ENCODE measurements at places on chromosomes 5 and 9.

- no peak overlapping the region for H3K4me3 ChIP-seq
- H3K27me3 ChIP-seq: no peaks in the 10 kb centered on the region
- H3K36me3 ChIP-seq: peaks cover 23% of the 10 kb centered on the region
- H3K27ac ChIP-seq: peak overlapping the region; percentile 78
- H3K4me1 ChIP-seq: no peaks in the 10 kb centered on the region
- DNase-seq: no peak
Observed at GRCh38 chr5:157519579-157520253, 55.9 kb downstream of the ADAM19 start.

GRCh38 chr9:34505370-34506120 is 17.2 kb downstream of the ENHO start:
- DNase-seq: no peak
- H3K27me3 ChIP-seq: no peaks in the 10 kb centered on the region
- H3K36me3 ChIP-seq: no peaks in the 10 kb centered on the region
- no peak overlapping the region for H3K27ac ChIP-seq

DNA sequence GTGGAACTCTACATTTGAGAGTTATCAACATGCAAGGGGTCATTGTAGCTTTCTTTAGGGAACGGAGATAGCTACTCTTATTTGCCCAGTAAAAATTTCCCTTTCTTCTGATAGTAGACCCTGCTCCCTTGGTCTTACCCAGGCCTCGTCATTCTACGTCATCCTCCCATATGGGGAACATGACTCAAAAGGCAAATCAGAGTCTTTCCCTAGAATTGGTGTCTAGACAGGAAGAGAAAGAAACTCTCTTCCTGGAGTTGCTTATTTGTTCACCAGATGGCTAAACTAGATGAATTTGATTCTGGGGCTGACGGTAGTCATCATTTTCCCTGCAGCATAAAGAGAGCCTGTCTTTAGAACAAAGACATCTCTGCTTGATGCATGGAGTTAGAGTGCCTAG is 12.2 kb upstream of the SLC38A9 start:
- H3K4me1 ChIP-seq: no peaks in the 10 kb centered on the region
- no peak overlapping the region for H3K27ac ChIP-seq
- no peaks in the 10 kb centered on the region for H3K36me3 ChIP-seq
- no peak for DNase-seq
- H3K27me3 ChIP-seq: no peaks in the 10 kb centered on the region

DNA sequence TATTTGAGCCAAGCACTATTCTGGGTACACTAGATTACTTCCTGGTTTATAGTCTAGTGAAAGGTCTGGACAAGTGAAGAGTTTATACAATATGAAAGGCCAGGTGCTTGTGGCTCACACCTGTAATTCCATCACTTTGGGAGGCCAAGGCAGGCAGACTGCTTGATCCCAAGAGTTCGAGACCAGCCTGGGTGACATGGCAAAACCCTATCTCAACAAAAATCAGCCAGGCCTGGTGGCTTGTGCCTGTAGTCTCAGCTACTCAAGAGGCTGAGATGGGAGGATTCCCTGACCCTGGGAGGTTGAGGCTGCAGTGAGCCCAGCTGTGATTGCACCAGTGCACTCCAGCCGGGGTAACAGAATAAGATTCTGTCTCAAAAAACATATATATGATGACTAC is 9.5 kb upstream of the TXNDC15 start:
- H3K36me3 ChIP-seq: peaks cover 11% of the 10 kb centered on the region
- no peak overlapping the region for H3K4me3 ChIP-seq
- DNase-seq: no peak
- no peaks in the 10 kb centered on the region for H3K4me1 ChIP-seq
- no peaks in the 10 kb centered on the region for H3K27me3 ChIP-seq

DNA sequence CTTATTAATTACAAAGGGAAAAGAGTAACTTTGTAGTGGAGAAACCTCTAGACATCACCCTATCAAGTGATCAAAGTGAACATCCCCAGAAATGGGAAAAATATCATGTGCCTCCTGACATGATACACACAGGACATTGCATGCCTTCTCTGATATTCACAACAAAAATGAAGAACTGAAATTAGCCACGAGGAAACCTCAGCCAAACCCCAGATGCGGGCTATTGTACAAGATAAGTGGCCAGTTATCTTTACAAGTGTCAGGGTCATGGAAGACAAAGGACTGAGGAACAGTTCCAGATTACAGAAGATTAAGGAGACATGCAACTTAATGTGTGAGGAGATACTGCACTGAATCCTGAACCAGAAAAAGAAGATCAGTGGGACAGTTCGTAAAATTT is 23.8 kb upstream of the NPM1 start:
- H3K4me1 ChIP-seq: no peaks in the 10 kb centered on the region
- H3K27ac ChIP-seq: no peak overlapping the region
- no peak overlapping the region for H3K4me3 ChIP-seq
- no peak for DNase-seq

GRCh38 chr9:136105398-136106135 is 10.5 kb upstream of the NACC2 start:
- no peaks in the 10 kb centered on the region for H3K27me3 ChIP-seq
- H3K36me3 ChIP-seq: no peaks in the 10 kb centered on the region
- peak overlapping the region; percentile 50 for H3K27ac ChIP-seq

- H3K4me1 ChIP-seq: no peaks in the 10 kb centered on the region
- H3K36me3 ChIP-seq: no peaks in the 10 kb centered on the region
- no peak overlapping the region for H3K4me3 ChIP-seq
- H3K27ac ChIP-seq: no peak overlapping the region
- peaks cover 35% of the 10 kb centered on the region for H3K27me3 ChIP-seq
Observed at GRCh38 chr5:73295447-73295846, 122.5 kb downstream of the TMEM174 start.

- no peak for DNase-seq
- H3K36me3 ChIP-seq: no peaks in the 10 kb centered on the region
- H3K4me3 ChIP-seq: no peak overlapping the region
- H3K4me1 ChIP-seq: no peaks in the 10 kb centered on the region
Observed at GRCh38 chr5:106292654-106293053, 1378.1 kb downstream of the EFNA5 start.

- no peak for DNase-seq
- H3K27me3 ChIP-seq: no peaks in the 10 kb centered on the region
- H3K27ac ChIP-seq: no peak overlapping the region
- no peaks in the 10 kb centered on the region for H3K36me3 ChIP-seq
- no peak overlapping the region for H3K4me3 ChIP-seq
Observed at GRCh38 chr9:90631964-90632363, 10.7 kb downstream of the DIRAS2 start.

- H3K27ac ChIP-seq: no peak overlapping the region
- no peak for DNase-seq
- H3K27me3 ChIP-seq: no peaks in the 10 kb centered on the region
- no peak overlapping the region for H3K4me3 ChIP-seq
- peaks cover 4% of the 10 kb centered on the region for H3K4me1 ChIP-seq
Observed at GRCh38 chr9:119337573-119337972, 31.7 kb downstream of the BRINP1 start.

DNA sequence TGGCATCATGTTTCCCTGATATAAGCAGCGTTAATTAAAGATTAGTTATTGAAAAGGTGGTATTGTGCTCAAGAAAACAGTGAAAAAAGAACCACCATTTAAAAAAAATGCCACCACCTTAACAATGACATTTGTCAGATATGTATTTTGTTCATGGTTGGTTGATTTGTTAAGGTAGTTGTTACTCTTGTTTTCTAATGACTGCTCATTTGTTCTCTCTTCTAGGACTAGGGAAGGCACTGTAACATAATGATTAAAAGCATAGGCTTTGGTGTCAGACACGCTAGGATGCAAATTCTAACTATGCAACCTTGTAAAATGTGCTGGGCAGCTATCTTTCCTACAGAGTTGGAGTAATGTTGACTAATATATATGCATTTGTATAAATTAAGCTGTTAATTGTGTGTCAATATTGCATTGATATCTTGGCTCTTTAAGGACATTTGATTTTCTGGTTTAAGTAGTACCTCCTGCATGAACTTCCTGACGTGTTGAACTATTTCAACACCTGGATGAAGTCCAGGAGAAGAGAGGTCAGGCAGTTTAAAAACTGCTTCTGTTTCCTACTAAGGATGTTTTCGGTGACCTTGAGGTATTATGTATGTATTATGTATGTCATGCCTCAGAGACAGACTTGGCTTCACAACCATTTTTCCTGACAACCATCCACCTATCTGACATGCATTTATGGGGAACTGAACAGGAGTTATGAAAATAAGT is 77.8 kb downstream of the MUSK start:
- no peaks in the 10 kb centered on the region for H3K27me3 ChIP-seq
- DNase-seq: no peak

DNA sequence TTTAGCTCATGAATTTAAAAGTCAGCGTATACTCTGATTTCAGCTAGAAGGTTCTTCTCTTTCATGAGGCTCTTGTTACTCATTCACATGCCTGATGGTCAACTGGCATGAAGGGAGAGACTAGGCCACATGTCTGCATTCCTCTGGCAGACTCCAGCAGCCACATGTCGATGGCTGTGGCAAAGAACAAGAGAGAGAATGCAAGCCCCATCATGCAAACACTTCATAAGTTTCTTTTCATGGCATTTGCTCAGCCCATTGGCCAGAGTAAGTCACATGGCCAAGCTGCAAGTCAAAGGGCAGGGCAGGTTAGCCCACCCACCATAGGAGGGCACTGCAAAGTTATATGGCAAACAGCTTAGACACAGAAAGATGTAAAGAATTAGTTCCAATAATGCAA is 5.4 kb downstream of the KCNV2 start:
- H3K4me3 ChIP-seq: no peak overlapping the region
- H3K27ac ChIP-seq: no peak overlapping the region
- no peaks in the 10 kb centered on the region for H3K36me3 ChIP-seq
- H3K27me3 ChIP-seq: no peaks in the 10 kb centered on the region
- no peak for DNase-seq

GRCh38 chr9:6498982-6499381 is 86.0 kb downstream of the UHRF2 start:
- no peaks in the 10 kb centered on the region for H3K27me3 ChIP-seq
- H3K27ac ChIP-seq: no peak overlapping the region
- no peak overlapping the region for H3K4me3 ChIP-seq
- peaks cover 28% of the 10 kb centered on the region for H3K36me3 ChIP-seq

DNA sequence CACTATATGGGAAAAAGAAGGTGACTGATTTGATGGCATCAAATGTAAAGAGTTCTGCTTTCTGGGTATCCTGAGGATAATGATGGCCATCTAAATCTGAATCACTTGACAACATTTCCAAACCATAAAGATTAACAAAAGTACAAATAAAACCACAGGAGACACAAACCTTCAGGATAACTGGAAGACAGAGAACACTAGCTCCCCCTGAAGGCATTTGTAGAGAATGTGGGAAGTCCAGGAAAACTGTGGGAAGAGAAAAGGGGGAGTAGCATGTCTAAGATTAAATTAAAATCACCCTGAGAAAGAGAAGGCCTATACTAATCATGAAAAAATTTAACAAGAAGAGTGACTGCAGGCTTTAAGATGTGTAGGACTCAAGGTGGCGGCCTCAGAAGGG is 116.2 kb downstream of the PRELID2 start:
- no peaks in the 10 kb centered on the region for H3K27me3 ChIP-seq
- H3K4me1 ChIP-seq: no peaks in the 10 kb centered on the region
- no peaks in the 10 kb centered on the region for H3K36me3 ChIP-seq
- H3K27ac ChIP-seq: no peak overlapping the region
- no peak for DNase-seq
- H3K4me3 ChIP-seq: no peak overlapping the region

- no peak overlapping the region for H3K27ac ChIP-seq
- H3K27me3 ChIP-seq: no peaks in the 10 kb centered on the region
- no peak for DNase-seq
- no peak overlapping the region for H3K4me3 ChIP-seq
Observed at GRCh38 chr5:33311893-33312292, 128.9 kb upstream of the TARS1 start.

DNA sequence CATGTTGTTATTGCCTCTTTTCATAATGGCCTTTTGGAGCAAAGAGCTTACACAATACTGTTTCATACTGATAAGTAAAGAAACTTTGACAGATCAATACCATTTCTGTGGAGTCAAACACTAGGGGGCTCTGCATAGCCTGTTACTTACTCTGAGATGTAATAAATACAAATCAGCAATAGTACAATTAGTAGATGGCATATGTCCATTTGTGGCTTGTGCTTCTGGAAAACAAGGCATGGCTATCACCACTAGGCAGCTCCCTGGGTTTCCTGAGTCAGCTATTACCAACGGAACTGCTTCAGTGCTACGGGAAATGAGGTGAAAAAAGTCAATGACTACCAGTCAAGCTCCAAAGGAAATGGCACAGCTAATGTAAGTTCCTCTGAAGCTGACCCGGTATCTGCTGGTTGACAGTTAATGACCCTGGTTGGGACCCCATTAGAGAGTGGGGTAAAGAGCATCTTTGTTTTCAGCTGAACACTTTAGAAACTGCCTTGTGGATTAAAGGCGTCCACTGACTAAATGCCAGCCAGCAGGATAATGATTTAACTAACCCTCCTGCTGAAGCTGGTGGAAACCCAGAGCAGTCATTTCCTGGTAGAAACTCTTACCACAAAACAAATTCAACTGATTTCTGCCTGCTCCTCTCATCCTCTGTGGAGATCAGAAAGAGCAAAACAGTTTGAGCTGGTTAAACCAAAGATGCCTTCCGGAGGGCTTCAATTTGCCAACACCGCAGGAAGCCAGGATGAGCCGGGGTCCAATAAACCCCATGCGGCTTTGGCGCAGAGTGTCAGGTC is 69.0 kb upstream of the FAM169A start:
- no peak overlapping the region for H3K27ac ChIP-seq
- no peak for DNase-seq
- H3K27me3 ChIP-seq: no peaks in the 10 kb centered on the region
- H3K4me1 ChIP-seq: no peaks in the 10 kb centered on the region
- H3K4me3 ChIP-seq: no peak overlapping the region

GRCh38 chr5:132065351-132065937 is 5.0 kb downstream of the IL3 start:
- H3K36me3 ChIP-seq: no peaks in the 10 kb centered on the region
- DNase-seq: no peak
- H3K27ac ChIP-seq: no peak overlapping the region

GRCh38 chr9:134600836-134601638 is 40.6 kb upstream of the COL5A1 start:
- no peaks in the 10 kb centered on the region for H3K36me3 ChIP-seq
- DNase-seq: peak; percentile 52
- no peak overlapping the region for H3K27ac ChIP-seq
- H3K4me3 ChIP-seq: no peak overlapping the region

DNA sequence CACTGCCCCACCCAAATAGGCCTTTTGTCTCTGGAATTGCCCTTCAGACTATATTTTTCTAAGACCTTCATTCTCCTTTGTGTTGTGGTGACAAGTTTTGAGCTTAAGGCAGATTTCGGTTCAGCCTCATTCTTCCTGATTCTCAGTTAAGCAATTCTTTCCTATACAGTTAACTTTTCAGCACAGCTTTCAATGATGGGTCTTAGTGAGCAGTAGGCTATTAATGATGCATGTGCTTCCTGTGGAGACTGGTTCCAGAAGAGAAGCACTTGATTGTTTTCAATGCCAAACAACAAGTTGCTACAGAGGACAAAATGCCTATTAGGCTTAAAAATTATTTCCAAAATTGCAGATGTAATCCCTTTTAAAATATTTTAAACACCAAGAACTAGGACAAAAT is 47.7 kb upstream of the TLX3 start:
- H3K36me3 ChIP-seq: no peaks in the 10 kb centered on the region
- no peaks in the 10 kb centered on the region for H3K4me1 ChIP-seq
- no peak for DNase-seq
- no peak overlapping the region for H3K4me3 ChIP-seq

Measured in right atrium auricular region (tissue), 2 donors.